NCI-H1105 treated with DMSO at 0.1 percent for 48 hours (cell line): ENCODE measurements at places on chromosomes 6 and 20.

DNA sequence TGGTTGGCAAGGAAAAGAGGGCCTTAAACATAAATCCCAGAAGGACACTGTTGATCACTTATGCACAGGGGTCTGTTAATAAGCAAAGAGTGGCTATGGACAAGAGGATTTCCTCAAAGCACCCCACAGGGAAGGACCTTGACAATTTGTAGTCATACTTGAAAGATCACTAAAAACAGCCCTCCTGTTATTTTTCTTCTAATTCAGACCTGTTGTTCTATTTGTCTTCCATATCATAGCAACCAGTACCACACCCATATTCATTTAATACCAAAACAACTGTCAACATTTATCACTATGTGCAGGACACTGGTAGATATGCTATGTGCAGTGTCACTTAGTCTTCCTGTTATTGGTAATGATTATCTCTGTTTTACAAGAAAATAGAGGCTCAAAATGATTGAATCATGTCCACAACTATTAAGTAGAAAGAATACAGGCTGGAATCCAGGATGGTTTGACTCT lies 3.2 kb upstream of the DYNLRB1 start:
- no peak for DNase-seq

DNA sequence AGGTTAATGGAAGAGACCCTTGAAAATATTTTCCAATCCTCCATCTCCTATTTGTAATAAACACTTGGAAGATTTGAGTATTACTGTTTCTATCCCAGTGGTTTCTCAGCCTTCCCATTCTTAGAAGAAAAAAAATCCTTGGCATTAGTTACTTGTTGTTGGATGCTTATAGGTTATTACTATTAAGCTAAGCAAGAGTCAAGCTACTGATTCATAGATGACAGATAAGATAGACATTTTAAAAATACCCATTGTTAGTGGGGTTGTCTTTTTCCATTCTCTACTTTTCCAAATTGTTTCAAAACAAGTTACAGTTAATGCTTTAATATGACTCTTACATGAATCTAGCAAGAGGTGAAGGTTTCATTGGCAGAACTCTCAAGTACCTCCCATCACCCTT lies 158.5 kb downstream of the HIVEP2 start:
- DNase-seq: no peak

- DNase-seq: no peak
These were observed 53.5 kb downstream of the TCP11 start for GRCh38 chr6:35087361-35088280.

GRCh38 chr6:53432318-53433161 lies 83.8 kb upstream of the ELOVL5 start:
- DNase-seq: no peak

DNA sequence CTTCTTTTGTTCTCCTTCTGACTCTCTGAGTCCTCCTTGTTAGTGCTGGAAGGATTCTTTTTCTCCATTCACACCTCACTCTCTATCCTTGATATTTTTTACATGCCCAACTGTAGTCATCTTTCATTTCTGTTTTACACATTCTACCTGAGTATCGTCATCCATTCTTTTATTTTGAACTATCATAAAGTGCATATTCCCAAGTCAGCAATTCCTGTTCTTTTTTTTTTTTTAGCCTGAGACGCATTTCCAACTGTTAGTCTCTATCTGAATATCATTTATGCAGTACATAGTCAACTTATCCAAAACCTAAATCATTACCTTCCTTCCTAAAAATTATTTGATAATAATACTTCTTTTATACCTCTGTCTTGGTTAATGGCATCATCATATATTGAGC lies 207.5 kb downstream of the NKAIN2 start:
- DNase-seq: no peak

DNA sequence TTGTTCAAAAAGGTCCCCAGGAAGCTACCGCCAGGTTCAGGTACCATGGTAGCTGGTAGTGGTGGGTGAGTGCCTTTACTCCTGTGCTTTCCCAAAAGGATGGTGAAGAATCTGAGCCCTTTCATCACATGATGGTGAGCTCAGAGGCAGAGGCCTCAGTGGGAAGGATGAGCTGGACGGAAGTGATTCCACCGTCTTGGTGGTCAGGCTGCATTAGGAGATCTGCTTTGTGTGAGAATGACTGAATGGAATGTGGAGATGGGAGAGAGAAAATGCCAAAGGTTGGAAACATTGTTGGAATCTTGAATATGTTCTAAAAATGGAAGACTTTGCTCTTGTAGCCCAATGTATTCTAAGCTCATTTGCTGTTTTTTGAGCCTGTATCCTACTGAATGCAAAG lies 108.1 kb upstream of the SCP2D1 start:
- no peak for DNase-seq

DNA sequence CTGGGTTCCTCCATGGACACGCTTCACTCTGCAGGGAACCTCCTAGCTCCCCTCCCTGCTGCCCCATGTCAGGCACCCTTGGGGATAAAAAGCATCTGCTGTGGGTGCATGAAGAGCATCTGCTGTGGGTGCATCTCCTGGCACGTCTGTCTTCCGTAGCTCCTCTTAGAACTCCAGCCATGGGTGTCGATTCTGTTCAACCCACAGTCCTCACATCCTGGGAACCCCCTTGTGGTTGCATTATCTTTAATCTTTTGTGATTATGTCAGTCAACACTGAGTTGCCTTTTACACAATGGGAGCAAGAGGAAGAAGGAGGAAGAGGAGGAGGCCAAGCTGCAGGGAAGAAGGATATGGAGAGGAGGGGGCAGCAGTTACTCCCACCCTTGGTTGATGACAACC lies 24.1 kb upstream of the CCR6 start:
- no peak for DNase-seq
